ENCODE measurements at places on chromosomes 1 and 21.

- DNase-seq: no peak
Observed at GRCh38 chr1:9684801-9685200, 33.3 kb downstream of the PIK3CD start.

DNA sequence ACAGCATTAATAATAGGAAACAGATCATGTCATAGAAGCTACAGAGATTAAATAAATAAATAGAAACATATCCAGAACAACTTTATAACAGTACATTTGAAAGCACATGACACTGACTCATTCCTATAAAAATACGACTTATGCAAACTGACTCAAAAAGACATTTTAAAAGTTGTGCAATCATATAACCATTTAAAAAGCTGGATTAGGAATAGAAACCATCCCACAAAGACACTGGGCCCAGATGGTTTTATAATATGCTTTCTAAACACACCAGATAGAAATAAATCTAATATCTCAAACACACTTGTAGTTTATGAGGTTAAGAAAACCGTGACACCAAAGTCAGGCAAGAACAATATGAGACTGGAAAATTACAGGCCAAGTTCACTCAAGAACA, 47.6 kb downstream of the MATN1 start:
- DNase-seq: no peak

DNA sequence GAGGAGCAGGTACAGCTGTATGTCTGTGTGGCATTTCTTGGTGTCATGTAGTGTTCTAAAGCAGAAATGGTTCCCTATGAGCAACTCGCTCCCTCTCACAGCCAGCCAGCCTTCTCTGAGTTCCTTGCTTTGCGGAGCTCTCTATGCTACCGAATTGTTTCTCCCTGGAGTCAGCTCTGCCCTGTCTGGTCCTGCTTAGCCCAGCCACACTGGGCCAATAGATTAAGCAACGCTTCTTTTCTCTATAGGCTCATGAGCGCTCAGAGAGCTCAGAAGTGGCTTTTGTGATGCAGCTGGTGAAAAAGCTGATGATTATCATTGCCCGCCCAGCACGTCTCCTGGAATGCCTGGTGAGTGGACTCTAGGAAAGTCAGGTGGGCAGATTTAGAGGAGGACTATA, 113.1 kb downstream of the PIK3R3 start:
- no peak for DNase-seq

- no peak for DNase-seq
Observed at GRCh38 chr21:33393348-33393747, 9.9 kb upstream of the IFNGR2 start.

DNA sequence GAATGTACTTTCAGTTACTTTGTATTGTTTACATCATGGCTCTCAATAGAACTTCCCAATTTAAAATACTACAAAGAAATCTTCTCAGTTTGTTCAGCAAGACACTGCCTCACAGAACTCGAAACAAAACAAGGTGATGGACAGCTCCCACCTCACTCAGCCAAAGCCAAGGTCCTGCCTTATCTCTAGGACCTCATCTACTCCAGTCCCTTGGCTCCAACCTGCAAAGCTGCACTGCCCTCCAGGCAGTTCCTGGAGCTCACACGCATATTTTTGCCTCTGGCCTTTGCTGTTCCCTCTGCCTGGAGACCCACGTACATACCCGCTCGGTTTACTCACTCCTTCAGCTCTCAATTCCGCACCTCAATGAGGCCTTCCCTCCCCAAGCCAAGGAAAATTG, 40.3 kb downstream of the MCOLN2 start:
- DNase-seq: no peak

DNA sequence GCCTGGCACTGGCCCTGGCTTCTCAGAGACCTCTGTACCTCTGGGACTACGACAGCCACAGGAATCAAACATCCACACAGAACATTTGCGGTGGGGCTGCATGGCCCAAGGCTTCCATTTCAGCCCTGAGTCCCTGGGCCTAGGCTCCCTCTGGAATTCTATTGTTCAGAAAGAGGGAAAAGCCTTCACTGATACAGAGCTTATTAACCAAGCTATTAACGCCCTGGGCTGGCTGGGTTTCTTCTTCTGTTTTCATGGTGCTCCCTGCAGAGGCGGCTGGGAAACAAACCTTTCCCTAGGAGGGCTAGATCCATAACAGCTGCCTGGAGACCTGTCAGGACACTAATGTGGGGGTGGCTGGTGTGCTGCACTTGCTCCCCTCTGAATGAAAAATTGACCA, 88.2 kb downstream of the KAZN start:
- DNase-seq: no peak

DNA sequence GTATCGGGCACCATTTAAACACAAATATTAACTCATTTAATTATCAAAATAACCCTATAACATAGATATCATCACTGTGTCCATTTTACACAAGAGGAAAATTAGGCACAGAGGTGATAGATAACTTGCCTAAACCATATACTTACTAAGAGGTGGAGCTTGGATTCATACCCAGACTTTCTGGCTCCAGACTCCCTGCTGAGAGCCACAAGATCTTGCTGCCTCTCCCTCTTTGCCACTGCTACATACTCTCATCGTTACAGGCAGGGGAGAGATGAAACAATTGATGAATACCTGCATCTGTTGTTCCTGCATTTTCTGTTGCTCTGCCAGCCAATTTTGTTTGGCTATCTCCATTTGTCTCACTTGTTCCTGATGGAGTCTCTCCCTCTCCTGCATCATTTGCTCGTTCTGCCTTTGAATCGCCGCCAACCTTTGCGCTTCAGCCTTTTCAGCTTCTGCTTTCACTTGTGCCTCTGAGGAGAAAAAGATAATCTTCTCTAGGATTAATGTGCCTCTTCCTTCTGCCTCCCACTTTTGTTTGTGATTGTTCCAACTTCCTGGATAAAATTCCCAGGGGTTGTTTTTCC, 10.6 kb downstream of the GBP5 start:
- DNase-seq: no peak

DNA sequence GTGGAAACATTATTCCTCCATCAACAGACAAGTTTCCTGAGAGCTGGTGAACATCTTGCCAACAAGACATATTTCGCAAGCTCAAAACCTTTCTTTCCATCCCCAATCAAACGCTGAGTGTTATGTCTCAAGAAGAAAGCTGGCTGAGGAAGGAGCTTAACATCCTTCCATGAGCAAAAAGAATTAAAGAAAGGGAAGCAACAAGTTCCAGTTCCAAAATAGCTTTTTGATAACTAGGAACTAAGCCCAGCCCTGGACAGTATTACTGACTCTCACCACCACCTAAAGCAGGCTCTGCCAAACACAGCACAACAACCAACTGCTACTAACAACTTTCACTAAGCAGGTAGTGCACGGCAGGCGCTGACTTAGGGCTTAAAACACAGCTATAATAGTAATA, 50.2 kb downstream of the CAPZB start:
- DNase-seq: no peak

DNA sequence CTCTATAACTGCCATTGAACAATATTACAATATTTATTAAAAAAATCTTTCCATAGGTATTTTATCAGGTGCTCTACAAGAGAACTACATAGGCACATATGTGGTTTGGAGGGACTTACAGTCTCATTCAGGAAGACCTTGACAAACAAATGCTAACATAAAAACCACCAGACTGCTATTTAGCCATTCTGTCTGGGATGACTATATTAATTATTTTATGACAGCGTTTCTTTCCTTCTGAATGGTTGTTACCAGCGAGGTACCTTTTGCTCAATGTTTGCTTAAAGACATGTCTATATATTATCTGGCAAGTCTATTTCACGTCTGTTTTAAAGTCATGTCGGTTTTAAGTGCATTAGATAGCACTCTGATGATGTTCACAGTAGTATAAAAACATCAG, 69.7 kb downstream of the RUNX1 start:
- DNase-seq: no peak

GRCh38 chr1:180947901-180948640, 35.4 kb downstream of the KIAA1614 start:
- no peak for DNase-seq

DNA sequence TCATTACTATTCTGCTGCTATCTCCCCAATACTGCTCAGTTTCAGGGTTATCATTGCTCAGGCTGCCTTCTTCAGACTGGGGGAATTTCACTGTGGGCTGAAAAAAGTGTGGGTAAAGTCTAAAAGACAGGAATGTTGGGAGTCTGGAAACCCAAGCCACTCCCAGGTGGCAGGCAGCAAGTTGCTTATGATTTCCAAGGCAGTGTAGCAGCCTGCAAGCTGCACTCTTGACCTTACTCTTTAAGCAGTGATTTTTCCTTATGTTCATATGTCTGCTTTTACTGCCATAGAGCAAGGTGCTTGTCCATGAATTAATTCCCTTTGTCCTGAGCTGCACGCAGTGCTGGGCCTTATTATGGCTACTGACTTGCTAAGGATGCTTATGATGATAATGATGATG, 53.1 kb downstream of the PHC2 start:
- no peak for DNase-seq

- DNase-seq: no peak
Observed at GRCh38 chr1:102186536-102186935, 189.8 kb upstream of the OLFM3 start.

GRCh38 chr1:95382000-95382786, 148.2 kb downstream of the RWDD3 start:
- no peak for DNase-seq

DNA sequence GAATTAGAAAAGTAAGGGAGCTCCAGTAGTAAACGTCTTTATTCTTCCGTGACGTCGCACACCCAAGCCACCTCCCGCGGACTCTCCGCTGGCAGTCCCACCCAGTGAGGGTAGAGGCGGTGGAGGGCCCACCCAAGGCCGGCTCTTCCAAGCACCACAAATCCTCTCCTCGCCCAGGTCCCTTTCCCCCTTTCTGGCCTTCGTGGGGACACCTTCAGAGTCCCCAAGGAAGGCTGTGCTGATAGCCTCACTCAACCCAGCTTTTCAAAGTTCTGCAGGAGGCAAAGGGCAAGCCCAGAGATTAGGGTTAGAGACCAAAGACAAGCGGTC, 349 bp upstream of the GPN2 start:
- no peak for DNase-seq

DNA sequence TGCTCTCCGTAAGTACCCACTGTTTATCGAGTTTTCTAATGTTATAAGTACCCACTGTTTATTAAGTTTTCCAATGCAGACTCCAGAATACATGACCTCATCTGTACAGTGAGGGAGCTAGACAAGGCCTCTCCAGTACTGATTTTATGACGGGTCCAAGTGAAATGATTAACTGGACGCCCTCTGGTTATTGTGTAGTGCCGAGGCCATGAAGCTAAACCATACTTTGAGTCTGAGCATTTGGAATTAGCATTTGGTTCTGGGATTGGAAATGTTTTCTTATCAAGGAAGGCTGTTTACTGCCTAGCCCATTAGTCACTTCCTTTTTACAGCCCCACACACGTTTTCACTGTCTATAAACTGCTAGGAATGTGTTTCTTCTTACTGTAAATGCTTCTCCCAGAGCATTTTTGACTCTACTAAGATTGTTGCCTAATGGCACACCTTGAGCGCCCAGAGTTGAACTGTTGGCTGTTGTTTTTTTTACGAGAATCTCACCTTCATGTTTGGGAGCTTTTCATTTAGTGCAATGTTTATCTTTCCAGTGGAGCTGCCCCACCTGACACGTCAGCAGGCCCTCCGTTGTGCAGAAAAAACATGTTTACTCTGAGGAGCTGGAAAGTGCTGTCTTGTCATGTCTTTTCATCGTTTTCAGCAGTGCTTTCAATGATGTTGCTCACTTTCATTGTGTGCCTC, 26.9 kb downstream of the SPATA46 start:
- no peak for DNase-seq

GRCh38 chr1:40853113-40853884, 8.9 kb downstream of the CITED4 start:
- DNase-seq: no peak

Measured in progenitor cell of endocrine pancreas (in vitro differentiated cells).